ENCODE measurements at places on chromosomes 11 and 22.

DNA sequence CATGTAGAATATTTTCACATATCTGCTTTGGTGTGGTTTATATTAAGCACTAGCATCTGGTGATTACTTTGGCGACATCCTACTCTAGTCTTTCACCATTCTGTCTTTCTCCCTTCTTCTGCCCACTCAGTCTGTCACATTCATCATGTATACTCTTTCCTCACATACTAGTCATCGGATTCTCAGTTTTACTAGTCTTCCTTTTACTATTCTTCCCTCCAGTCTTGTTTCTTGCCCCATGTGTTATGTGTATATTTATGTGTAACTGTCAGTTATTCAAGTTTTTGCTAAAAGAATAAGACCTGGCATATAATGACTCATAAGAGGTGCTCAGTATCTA, 4.6 kb upstream of the DIXDC1 start:
- DNase-seq: no peak
- H3K4me1 ChIP-seq: peaks cover 7% of the 10 kb centered on the region
- H3K27me3 ChIP-seq: no peaks in the 10 kb centered on the region
- H3K27ac ChIP-seq: no peak overlapping the region

DNA sequence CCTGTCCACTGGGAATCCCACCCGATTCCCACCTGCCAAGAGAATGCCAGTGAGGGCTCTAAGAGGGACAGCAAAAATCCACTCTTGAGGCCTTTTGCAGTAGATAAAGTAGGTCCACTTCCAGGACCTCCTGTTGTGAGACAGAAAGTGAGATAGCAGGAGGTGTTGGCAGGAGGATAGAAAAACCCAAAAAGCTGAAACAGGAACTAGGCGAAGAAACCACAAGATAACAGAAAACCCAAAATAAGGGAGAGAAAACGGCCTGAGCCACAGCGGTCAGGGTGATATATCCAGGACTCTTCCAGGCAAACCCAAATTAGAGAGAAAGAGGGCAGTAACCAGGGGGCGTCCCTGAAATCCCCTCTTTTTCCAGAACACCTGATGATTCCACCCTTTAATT, 79.7 kb upstream of the LINC01488 start:
- DNase-seq: no peak
- H3K4me3 ChIP-seq: no peak overlapping the region
- no peaks in the 10 kb centered on the region for H3K4me1 ChIP-seq
- H3K27ac ChIP-seq: no peak overlapping the region
- H3K27me3 ChIP-seq: peaks cover 10% of the 10 kb centered on the region

- no peak for DNase-seq
- H3K27me3 ChIP-seq: no peaks in the 10 kb centered on the region
- H3K4me1 ChIP-seq: peaks cover 17% of the 10 kb centered on the region
- H3K36me3 ChIP-seq: peaks cover 21% of the 10 kb centered on the region
Measured at GRCh38 chr11:63850920-63851319, 12.0 kb downstream of the MARK2 start.

DNA sequence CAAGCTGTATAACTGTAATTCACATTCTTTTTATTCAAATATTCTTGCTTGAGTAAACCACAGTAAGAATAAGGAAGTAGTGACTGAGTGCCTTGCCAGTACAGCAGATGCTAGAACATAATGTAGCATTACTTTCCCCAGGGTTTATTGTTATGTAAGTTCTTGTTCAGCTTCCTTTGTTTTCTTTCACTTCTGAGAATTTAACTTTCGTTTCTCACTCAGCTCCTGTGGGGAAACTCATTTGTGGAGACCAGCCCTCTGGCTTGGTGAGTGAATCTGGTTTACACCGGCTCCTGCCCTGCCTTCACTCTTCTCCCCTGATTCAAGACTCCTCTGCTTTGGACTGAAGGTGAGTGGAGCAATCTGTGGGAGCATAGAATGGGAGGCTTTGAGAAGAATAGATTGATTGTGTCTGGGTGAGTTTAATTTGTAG, at the start of gene TRIM22:
Gene TRIM22 (plus strand): TSS at position 240 of the 433 bp plus-strand sequence. CDS start 6,443 bp downstream, outside the sequence.
- peak; percentile 21 for DNase-seq
- peak within 1 kb of the TSS; percentile 88 for H3K27ac ChIP-seq
- peak within 1 kb of the TSS; percentile 77 for H3K4me3 ChIP-seq
- no peaks in the 10 kb centered on the region for H3K27me3 ChIP-seq

- no peaks in the 10 kb centered on the region for H3K4me1 ChIP-seq
- no peaks in the 10 kb centered on the region for H3K36me3 ChIP-seq
- H3K4me3 ChIP-seq: no peak overlapping the region
- DNase-seq: no peak
Measured at GRCh38 chr11:75633409-75634066, 35.3 kb downstream of the MAP6 start.

DNA sequence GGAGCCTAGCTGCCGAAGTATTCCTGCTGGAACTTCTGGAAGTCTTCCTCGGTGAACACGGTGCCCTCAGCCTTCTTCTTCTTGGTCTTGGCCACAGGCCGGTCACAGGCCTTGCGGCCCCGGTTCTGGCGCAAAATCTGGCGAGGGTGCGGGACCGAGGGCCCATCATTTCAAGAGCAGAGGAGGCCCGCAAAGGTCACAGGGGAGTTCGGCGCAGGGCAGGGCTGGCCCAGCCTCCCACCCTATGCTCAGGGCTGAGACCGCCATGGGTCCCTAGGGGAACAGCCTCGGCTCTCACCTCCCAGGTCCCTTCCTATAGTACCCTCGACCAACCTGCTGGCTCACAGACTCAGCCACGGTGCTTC, 3.1 kb downstream of the RPS19BP1 start:
- peaks cover 86% of the 10 kb centered on the region for H3K4me1 ChIP-seq
- H3K36me3 ChIP-seq: peaks cover 44% of the 10 kb centered on the region
- DNase-seq: no peak
- H3K27ac ChIP-seq: no peak overlapping the region
- no peaks in the 10 kb centered on the region for H3K27me3 ChIP-seq

GRCh38 chr11:96647621-96648020, 257.8 kb downstream of the JRKL start:
- H3K4me3 ChIP-seq: no peak overlapping the region
- H3K27me3 ChIP-seq: no peaks in the 10 kb centered on the region
- H3K4me1 ChIP-seq: no peaks in the 10 kb centered on the region
- no peak overlapping the region for H3K27ac ChIP-seq
- no peaks in the 10 kb centered on the region for H3K36me3 ChIP-seq
- DNase-seq: no peak

- H3K27ac ChIP-seq: no peak overlapping the region
- no peak overlapping the region for H3K4me3 ChIP-seq
- H3K36me3 ChIP-seq: peaks cover 42% of the 10 kb centered on the region
- DNase-seq: no peak
Measured at GRCh38 chr22:42608823-42609361, 5.8 kb downstream of the POLDIP3 start.

GRCh38 chr11:79263001-79263400, 177.8 kb downstream of the TENM4 start:
- no peaks in the 10 kb centered on the region for H3K36me3 ChIP-seq
- no peaks in the 10 kb centered on the region for H3K4me1 ChIP-seq
- H3K27ac ChIP-seq: no peak overlapping the region

DNA sequence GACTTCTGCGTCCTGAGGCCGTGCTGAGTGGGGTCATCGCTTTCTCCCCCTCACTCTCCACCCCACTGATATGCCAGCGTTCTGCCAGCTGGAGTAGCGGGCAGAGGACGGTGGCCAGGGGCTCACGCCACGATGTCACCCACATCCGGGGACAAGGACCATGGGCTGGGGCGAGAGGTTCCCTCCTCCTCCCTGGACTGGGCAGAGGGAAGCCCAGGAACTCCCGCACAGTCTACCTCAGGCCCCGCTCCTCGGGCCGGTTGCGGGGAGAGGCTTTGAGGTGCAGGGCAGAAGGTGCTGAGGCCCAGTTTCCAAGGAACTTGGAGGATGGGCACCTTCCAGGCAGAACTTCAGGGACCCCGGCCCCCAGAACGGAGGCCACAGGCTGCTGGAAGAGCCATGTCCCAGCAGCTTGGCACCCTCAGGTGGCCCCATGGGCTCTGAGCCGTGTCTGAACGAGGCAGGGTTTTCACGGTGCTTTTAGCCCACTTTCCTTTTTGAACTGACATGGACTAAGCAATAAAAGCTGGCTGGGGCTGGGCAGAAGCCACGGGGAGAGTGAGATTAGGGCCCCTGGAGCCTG, 25.4 kb downstream of the ADAMTS15 start:
- no peaks in the 10 kb centered on the region for H3K4me1 ChIP-seq
- no peaks in the 10 kb centered on the region for H3K36me3 ChIP-seq
- no peak overlapping the region for H3K4me3 ChIP-seq
- H3K27me3 ChIP-seq: peaks cover 13% of the 10 kb centered on the region

DNA sequence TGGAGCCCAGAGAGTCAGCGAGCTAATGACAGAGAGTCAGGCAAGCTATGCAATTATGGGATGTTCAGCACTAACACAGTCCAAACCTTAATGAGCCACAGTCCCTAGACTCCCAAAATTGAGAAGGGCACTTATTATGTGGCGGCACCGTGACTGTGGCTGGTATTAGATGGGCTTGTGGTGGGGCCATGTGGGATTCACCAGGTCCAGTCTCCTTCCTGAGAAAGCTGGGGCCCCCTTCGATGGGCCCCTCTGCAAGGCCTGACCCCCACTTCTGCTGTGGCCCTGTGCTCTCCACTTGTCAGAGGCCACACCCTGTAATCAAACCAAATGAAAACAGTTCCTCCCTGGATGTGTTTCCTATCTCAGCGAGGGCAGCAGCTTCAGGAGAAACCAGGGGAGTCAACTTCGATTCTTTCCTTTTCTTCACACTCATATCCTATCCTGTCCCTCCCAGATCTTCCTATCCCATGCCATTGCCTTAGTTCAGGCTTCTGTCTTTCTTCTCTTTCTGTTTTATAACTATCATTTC, 42.9 kb downstream of the INSC start:
- no peak overlapping the region for H3K27ac ChIP-seq
- no peaks in the 10 kb centered on the region for H3K4me1 ChIP-seq
- no peak overlapping the region for H3K4me3 ChIP-seq
- no peaks in the 10 kb centered on the region for H3K36me3 ChIP-seq
- DNase-seq: no peak
- peaks cover 3% of the 10 kb centered on the region for H3K27me3 ChIP-seq

DNA sequence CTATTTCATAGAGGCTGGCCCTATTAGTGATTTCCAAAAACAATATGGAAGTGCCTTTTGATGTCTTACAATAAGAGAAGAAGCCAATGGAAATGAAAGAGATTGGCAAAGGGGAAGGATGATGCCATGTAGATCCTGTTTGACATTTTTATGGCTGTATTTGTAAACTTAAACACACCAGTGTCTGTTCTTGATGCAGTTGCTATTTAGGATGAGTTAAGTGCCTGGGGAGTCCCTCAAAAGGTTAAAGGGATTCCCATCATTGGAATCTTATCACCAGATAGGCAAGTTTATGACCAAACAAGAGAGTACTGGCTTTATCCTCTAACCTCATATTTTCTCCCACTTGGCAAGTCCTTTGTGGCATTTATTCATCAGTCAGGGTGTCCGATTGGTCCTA, 91.4 kb downstream of the CD44 start:
- no peaks in the 10 kb centered on the region for H3K27me3 ChIP-seq
- no peak for DNase-seq
- H3K36me3 ChIP-seq: peaks cover 5% of the 10 kb centered on the region

DNA sequence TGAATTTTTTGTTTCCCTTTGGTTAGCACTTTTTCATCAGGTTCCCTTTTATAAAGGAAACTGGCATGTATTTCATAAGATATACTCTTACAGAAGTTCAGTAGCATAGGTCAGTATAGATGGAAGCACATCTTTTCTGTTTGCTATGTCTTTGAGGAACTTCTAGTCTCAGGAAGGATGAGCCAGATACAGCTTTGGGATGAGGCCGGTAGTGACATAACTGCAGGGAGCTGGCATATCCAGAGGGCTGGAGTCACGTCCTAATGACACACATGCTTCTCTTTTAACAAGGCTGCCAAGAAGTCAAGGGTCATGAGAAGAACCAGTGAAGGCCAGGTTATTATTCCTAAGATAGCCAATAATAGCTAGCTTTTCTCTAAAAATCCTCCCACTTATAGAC, 33.3 kb upstream of the ADSL start:
- no peaks in the 10 kb centered on the region for H3K27me3 ChIP-seq
- DNase-seq: no peak
- no peak overlapping the region for H3K27ac ChIP-seq
- H3K36me3 ChIP-seq: peaks cover 91% of the 10 kb centered on the region
- H3K4me3 ChIP-seq: no peak overlapping the region

DNA sequence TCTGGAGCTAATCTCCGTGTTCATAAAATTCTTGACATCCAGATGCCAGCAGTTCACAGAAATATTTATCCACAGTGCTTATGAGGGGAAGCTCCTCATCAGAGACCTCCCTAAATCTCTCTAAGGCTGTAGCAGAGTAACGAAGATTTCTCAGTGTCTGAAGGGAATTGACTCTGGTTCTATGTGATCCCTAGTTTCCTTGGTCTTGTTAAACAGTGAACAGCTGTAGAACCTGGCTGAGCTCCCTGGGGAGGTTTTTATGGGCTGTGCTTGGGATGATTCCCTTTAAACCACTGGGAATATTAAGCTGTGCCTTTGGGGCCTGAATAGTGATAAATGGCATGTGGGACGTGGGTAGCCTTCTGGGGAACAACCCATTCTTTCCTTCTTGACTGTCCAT, 43.7 kb upstream of the ARHGAP20 start:
- no peaks in the 10 kb centered on the region for H3K36me3 ChIP-seq
- no peak for DNase-seq
- H3K4me1 ChIP-seq: no peaks in the 10 kb centered on the region
- H3K27me3 ChIP-seq: no peaks in the 10 kb centered on the region

- DNase-seq: no peak
- no peaks in the 10 kb centered on the region for H3K36me3 ChIP-seq
- no peak overlapping the region for H3K27ac ChIP-seq
- H3K4me1 ChIP-seq: no peaks in the 10 kb centered on the region
- no peaks in the 10 kb centered on the region for H3K27me3 ChIP-seq
Measured at GRCh38 chr11:20138707-20139106, 21.6 kb downstream of the DBX1 start.

DNA sequence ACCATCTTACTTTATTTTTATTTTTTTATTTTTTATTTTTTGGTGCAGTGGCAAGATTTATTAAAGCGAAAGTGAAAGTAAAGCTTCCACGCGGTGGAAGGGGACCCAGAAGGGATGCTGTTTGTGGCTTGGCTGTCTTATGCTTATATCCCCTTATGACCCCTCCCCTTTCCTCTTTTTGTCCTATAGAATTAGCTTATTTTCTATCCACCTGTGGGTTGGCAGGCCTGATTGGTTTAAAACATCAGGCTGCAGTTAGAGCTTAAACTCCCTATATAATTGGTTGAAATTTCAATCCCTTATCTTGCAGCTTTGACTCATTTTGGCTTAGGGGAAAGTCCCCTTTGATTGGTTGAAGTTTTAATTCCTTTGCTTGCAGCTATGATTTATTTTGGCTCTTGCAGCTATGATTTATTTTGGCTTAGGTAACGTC, 50.5 kb downstream of the NNMT start:
- H3K27ac ChIP-seq: no peak overlapping the region
- DNase-seq: no peak
- H3K4me1 ChIP-seq: no peaks in the 10 kb centered on the region
- no peak overlapping the region for H3K4me3 ChIP-seq
- H3K27me3 ChIP-seq: no peaks in the 10 kb centered on the region
- H3K36me3 ChIP-seq: no peaks in the 10 kb centered on the region

DNA sequence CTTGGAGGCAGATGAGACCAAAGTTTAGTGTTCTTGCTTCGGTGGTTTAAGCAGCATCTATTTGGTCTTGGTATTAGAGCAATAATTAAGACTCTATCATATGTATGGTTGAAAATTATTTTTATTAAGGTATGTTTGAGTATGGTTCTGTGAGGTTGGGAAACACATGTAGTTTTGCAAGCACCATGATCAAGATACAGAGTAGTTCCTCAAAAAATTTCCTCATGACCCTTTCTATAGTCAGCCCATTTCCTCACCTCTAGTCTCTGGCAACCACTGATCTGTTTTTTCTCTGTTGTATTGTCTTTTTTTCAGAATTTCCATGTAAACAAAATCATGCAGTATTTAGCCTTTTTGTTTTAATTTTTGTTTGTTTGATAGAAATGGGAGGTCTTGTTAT, 18.4 kb downstream of the MTMR3 start:
- peaks cover 4% of the 10 kb centered on the region for H3K4me1 ChIP-seq
- H3K27ac ChIP-seq: no peak overlapping the region
- no peaks in the 10 kb centered on the region for H3K36me3 ChIP-seq
- no peak for DNase-seq
- H3K27me3 ChIP-seq: no peaks in the 10 kb centered on the region

Data from T-cell (primary cell).